ENCODE measurements at places on chromosomes 1 and 21.

DNA sequence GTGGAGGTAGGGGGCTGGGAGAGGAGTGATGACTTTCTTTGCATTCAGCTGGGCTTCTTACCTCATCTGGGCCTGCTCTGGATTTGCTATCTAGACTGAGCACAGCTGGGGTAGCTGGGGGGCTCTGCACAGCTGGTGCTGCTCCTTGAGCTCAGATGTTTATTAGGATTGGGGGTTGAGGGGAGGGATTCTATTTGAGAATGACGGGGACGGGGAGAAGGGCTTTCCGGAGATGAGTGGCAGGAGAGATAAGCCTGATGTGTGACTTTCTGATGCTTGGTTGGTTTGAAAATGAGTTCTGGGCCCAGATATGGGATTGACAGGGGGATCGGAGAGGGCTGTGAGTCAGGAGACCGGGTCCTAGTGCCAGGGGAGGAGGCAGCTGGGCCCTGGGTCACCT is 146.1 kb upstream of the CSF3R start:
- no peak for DNase-seq

DNA sequence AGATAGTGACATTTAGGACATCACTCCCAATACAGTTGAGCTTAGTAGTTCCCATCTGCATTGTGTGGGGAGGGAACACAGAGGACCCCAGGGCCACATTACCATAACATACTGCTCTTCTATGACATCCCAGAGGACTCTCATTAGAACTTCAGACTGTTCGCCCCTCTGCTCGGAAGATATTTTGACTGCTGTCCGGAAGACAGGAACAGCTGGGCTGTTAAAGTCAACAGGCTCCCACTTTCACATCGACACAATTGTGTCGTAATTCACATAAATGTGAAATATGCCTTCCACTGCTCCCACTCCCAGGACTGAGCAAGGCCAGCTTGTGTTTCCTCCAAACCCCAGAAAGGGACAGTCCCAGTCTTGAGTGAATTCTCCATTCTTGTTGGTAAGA is 158.4 kb downstream of the SEC16B start:
- DNase-seq = no peak

GRCh38 chr1:209893751-209894150 is 44.3 kb upstream of the SYT14 start:
- no peak for DNase-seq

DNA sequence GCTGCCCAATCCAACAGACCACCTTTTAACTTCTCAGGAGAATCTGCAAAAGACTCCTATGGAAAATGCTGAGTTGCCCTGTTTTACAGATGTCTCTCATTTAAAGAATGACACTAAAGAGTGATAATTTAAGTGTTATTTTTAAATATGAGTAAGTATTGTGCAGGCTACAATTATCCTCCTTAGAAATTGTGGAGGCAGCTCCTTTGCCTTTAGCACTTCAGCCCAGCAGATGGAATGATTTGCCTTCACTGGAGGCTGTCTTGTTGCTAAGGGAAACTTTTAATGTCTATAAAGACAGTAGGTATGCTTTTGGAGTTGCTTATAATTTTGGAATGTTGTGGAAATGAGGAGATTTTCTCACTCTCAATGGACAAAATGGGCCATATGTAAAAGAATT is 1345.5 kb downstream of the NCAM2 start:
- DNase-seq = no peak

DNA sequence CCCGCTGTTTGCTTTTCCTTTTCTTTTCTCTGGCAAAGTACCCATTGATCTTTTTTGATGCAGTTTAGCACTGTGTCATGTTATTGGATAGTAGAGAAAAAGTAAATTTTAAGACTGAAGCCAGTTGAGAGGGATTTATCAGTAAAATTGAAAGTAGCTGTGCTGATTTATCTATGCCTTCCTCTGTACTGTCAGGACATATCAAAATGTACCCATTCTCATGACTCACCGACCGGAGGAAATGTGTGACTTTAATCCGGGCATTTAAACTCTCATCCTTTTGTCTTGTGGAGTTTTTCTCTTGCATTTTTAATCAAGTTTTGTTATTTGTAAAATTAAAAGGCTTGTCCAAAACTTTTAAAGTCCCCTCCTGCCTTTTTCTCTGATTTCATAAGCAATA is 276.6 kb upstream of the FMN2 start:
- DNase-seq = no peak

- peak; percentile 26 for DNase-seq
Observed at GRCh38 chr1:206135248-206135647, 18.1 kb upstream of the AVPR1B start.

- DNase-seq = no peak
Observed at GRCh38 chr1:7463526-7463925, 307.6 kb upstream of the VAMP3 start.

GRCh38 chr1:182192215-182192614 is 130.7 kb upstream of the ZNF648 start:
- no peak for DNase-seq

- peak; percentile 56 for DNase-seq
Observed at GRCh38 chr1:152001631-152002584, 8.2 kb upstream of the S100A10 start.

GRCh38 chr1:71357708-71358107 is 276.9 kb upstream of the ZRANB2 start:
- no peak for DNase-seq

DNA sequence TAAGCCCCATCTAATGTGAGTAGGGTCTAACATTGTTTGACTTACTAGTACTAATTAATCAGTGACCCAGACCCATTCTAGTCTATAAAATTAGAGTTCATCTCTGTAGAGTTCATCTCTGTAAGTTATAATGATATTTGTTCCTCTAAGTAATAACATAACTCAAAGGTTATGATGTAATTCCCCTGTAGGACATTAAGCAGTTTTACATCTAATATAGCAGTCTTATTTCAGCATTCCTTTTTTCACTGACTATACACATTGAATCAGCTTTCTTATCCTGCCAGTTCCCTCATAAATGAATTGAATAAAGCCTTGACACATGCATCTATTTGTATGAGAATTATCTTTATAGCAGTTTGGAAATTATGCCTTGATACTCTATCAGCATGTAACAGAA is 90.9 kb downstream of the SH3GLB1 start:
- DNase-seq = no peak

DNA sequence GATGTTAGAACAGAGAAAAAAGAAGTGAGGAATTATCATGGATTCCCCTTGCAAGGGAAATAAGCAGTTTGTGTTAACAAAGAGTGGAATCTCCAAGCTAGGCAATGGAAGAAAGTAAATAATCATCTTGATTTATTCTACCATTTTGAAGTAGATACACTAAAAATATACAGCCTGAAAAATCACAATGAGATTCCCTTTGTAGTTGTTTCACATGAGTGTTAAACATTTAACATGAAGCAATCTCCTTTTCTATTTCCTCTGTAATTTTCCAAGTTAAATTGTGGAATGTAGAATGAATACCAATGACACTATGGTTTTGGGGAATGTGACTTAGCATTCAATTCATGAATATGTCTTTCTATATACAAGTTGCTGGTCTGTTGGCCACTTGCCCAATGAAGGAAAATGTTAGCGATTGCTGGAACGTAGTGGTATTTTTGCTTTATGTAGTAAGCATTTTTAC is 5.7 kb downstream of the TGFB2 start:
- no peak for DNase-seq

GRCh38 chr1:3192361-3192760 is 123.4 kb downstream of the PRDM16 start:
- no peak for DNase-seq

- DNase-seq = peak; percentile 50
Observed at GRCh38 chr1:54456921-54457529, 50.8 kb upstream of the SSBP3 start.

- DNase-seq = no peak
Observed at GRCh38 chr1:55870106-55870505, 654.9 kb upstream of the USP24 start.

DNA sequence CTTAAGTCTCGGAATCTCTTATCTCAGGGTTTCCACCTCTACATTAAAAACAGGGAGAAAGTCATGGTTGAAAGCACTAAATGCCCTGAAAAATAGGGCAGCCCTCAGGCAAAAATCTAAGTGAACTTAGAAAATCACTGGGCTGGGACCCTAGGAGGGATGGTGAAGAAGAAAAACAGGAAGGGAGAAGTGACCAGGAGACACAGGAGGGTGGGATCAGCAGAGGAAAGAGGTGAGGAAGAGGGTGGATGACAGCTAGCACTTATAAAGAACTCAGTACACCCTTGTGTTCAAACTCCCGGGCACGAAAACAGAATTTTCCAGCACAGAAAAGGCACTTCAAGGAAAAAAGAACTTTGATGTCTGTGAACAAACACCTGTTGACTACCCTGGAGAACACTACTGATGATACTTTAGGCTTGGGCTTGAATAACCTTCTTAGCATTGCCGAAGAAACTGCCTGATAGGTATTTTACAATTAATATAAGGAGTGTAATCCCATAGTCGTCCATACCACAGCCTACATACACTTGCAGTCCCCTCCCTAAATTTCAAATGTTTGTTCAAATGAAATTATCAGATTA is 2.0 kb downstream of the CHML start:
- DNase-seq = no peak

DNA sequence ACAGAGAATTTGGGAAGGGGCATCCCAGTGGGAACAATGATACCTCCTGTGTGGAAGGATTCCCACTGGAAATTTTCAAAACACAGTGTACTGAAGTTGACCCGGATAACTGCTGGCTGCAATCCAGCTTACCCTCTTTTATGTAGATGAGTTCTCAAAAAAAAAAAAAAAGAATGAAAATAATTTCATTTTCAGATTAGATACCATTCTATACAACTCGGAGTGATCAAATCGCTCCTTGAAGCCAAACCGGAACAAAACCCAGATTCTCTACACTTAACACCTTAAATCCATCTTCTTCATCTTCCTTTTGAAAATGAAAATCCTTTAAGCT is 69.1 kb downstream of the KAZN start:
- no peak for DNase-seq

DNA sequence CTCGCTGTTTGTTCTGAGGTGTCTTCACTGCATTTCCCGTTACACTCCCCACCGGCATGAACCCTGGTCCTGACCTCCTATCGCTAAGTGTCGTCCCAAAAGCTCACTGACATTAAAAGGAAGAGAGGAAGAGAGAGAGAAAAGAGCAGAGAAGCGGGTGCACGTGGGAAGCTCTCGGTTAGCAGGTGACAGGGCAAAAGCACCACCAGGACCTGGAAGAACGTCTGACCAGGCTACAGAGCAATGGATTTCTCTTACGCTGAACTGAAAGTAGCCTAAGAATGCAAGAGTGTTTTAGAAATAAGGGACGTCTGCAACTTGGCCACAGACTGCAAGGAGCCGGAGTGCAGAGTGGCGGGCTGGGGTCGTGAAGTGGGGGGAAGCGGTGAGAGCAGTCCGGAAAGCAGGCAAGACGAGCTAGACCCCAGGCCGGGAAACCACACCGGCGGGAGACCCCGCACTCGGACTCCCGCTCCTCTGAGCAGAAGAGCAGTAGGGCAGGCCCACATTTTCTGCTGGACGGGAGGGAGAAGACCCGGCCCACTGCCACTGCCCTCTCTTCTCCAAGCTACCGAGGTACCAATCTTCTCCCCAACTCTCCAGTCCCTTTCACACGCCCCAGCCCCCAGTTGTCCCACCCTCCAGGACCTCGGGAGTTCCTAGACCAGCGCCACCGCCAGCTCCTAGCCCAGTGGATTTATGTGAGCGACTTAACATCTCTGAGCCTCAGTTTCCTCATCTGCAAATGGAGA is 8.3 kb upstream of the MPZL1 start:
- DNase-seq = no peak

- no peak for DNase-seq
Observed at GRCh38 chr1:94528299-94528698, 13.3 kb downstream of the F3 start.

GRCh38 chr1:29542548-29542947 is 306.2 kb downstream of the PTPRU start:
- DNase-seq = peak; percentile 18

DNA sequence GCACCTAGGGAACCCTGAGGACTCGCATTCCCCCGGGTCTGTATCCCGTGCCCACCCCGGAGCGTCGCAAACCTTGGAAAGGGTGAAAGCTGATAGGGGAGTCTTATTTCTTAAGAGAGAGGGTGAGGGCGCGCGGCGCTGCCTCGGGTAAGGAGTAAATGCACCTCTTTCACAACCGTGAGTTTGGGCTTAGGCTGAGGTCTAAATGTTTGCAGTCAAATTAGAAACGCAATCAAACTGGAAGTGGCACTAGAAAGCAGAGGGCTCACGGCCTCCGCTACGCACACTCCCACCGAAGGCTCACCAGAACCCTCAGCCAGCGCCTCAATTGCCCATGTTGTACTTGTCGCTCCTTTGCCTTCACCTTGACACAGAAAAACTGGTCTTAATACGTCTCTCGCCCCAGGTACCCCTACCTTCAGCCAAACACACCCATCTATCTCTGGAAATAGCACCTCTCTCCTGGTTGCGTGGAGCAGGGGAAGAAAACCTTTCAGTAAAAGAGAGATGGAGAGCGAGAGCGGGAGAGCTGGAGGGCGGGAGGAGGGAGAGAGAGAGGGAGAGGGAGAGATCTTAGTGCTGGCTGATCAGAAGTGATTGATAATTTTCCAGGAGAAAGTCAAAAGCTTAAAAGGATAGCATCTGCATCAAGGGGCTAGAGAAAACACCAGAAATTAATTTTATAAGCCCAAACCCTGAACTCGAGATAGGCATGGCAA is 1.7 kb upstream of the HLX start:
- DNase-seq = no peak

- DNase-seq = peak; percentile 35
Observed at GRCh38 chr1:200302192-200302920, 107.5 kb downstream of the ZNF281 start.

DNA sequence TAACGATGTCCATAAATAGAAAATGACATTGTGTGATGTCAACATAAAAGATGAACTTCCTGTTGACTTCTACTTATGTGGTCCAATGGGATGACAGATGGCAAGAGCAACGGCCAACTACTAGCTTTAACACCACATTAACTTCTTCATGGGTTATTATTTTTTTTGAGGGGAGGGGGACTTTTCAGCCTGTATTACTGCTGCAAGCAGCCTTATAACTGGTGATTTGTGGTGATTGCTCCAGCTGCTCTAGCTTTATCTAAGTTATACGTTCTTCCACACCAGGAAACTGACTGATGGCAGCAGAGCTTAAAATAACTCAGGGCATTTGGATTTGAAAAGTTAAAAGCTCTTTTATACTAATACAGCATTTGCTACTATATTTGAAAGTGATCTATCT is 228.8 kb upstream of the B3GALT2 start:
- no peak for DNase-seq

- no peak for DNase-seq
Observed at GRCh38 chr1:186194107-186194756, 180.8 kb downstream of the TPR start.

- DNase-seq = no peak
Observed at GRCh38 chr1:198019126-198019525, 102.0 kb downstream of the LHX9 start.

Measured in NCI-H2171 (cell line).